AG20443 (cell line): ENCODE measurements at places on chromosomes 2 and 18.

- DNase-seq, result peak; percentile 71
Measured at GRCh38 chr18:47756364-47757016, 174.0 kb downstream of the SMAD2 start.

GRCh38 chr2:38654528-38655381 lies 11.2 kb upstream of the GALM start:
- DNase-seq, result no peak

DNA sequence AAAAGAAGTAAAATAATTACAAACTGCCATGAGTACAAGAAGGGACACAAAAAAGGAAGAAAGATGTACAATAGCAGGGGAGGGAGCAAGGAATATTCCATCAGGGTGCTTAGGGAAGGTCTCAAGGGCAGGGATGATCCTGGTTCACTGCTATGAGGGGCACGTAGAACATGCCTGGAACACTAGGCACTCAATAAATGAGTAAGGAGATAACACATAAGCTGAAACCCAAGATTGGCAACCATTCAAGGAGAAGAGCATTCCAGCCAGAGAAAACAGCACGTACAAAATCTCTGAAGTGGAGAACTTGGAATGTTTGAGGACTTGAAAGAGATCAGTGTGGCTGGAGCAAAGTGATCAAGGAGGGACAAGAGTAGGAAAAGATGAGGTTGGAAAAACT lies 103.2 kb downstream of the FAM161A start:
- DNase-seq, result peak; percentile 28

DNA sequence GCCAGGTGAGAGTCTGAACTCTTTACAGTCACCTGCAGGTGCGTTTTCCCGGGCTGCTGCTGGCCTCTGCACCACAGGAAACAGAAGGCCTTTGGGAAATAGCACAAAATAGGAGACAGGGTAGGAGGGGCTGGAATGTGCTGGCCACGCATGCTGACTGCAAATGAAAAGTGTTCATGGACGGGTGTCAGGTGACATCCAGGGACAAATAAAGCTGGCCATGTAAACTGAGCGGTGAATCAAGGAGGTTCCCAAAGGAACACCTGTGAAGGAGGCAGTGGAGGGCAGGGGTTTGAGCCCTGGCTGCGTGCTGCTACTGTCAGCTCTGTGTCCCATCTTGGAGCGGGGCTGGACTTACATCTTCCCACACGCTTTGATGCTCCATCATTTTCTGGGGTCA lies 42.4 kb upstream of the GBX2 start:
- DNase-seq, result no peak

DNA sequence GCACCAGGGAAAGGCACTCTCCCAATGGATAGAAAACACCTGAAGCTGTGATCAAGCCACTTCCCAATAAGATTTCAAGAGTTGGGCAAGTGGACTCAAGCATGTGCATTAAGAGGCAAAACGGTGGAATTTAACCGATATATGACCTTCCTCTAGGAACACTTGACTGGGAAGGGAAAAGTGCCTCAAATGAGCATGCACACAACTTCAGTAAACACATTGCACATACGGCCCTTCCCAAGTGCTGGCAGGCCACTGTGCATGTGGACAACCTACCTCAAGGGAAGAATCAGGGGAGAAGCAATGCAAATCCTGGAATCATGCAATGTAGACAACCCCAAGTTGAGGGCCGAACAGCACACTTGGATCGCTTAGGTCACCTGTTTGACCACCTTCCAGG lies 23.9 kb upstream of the SH3RF3 start:
- no peak for DNase-seq

- peak; percentile 26 for DNase-seq
Measured at GRCh38 chr2:173496746-173497145, 142.1 kb downstream of the CDCA7 start.

GRCh38 chr2:151799886-151800292 lies 28.3 kb downstream of the ARL5A start:
- DNase-seq, result no peak

- no peak for DNase-seq
Measured at GRCh38 chr18:9897129-9897528, 11.4 kb downstream of the TXNDC2 start.

DNA sequence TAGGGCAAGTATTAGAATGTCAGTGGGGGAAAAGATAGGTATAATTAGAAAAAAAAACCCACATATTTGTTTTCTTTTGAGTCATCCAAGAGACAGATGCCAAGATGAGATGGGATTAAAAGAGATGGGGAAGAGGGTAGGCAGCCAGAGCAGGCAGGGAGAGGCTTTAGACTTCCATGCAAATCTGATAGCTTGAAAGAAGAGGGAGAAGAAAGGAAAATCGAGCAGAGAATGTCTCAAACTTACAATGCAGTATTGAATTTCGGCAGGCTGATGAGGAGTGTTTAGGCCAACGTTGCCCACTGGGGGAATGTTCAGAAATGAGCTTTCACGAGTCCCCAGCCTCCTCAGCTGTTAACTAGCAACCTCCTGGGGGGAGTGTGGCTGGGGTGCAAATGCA lies 91.3 kb downstream of the SPATS2L start:
- DNase-seq, result peak; percentile 18

GRCh38 chr2:15711126-15711860 lies 119.6 kb downstream of the DDX1 start:
- DNase-seq, result no peak

- DNase-seq, result no peak
Measured at GRCh38 chr2:175468431-175469098, 287.1 kb upstream of the ATP5MC3 start.

GRCh38 chr2:241977557-241978300 lies 108.2 kb downstream of the RTP5 start:
- no peak for DNase-seq

DNA sequence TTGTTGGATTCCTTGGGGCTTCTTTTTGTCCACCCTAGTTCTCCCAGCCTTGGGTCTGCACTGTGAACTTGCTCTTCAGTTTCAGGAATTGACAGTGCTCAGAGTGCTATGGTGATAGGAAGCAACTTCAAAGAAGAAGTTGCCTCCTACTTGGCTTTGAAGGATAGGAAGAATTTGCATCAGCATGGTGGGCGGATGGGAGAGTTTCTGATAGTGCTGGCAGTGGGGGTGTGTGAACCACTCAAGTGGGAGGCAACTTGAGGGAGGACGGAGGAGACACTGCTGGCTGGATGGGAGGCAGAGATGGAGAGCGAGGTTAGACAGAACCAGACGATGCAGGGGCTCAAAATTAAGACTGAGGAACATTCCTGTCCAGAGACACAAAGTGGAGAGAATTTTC lies 164.4 kb upstream of the SKOR2 start:
- no peak for DNase-seq

DNA sequence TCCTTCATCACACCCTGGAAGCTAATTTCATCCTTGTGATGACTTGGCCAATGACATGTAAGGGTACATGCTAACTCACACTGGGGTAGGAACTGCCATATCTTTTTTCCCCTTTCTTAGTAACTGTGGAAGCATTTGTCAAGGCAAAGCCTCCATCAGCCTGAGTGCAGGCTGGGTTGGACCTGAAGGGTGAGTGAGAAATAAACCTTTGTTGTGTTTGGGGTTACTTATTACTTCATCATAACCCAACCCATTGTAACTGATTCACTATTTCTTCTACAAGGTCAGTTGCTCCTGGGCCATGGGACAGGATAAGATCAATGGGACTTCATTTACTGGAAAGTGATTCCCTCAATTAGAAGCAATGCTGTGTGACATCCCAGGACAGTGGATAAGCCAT lies 108.4 kb downstream of the COL6A3 start:
- DNase-seq, result no peak

DNA sequence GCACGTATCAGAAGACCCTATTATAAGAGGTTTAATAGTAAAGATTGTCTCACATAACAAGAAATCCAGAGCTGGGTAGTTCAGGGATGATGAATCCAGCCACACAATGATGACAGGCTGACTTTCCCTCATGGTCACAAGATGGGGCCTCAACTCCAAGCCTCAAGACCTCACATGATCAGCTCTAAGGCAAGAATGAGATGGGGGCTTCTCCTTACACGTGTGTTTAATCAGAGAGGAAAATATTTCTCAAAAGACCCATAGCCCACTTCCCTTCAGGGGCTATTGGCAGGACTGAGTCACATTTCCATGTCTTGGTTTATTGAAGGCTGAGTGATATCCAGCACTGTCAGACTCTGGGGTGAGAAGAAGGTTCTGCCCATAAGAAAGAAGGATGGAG lies 100.2 kb upstream of the FOSL2 start:
- peak; percentile 19 for DNase-seq

- no peak for DNase-seq
Measured at GRCh38 chr2:26556309-26557243, 78.7 kb upstream of the OTOF start.

- no peak for DNase-seq
Measured at GRCh38 chr18:21513741-21514140, 86.8 kb downstream of the ESCO1 start.

GRCh38 chr2:165820296-165820695 lies 26.2 kb upstream of the GALNT3 start:
- no peak for DNase-seq

GRCh38 chr2:41896186-41896846 lies 151.5 kb upstream of the PKDCC start:
- no peak for DNase-seq

- no peak for DNase-seq
Measured at GRCh38 chr18:30999887-31000628, 42.5 kb downstream of the DSC3 start.

GRCh38 chr2:37376421-37377186 lies 32.2 kb downstream of the QPCT start:
- DNase-seq, result peak; percentile 81
